OCI-LY7 (cell line): ENCODE measurements at places on chromosomes 3 and 15.

DNA sequence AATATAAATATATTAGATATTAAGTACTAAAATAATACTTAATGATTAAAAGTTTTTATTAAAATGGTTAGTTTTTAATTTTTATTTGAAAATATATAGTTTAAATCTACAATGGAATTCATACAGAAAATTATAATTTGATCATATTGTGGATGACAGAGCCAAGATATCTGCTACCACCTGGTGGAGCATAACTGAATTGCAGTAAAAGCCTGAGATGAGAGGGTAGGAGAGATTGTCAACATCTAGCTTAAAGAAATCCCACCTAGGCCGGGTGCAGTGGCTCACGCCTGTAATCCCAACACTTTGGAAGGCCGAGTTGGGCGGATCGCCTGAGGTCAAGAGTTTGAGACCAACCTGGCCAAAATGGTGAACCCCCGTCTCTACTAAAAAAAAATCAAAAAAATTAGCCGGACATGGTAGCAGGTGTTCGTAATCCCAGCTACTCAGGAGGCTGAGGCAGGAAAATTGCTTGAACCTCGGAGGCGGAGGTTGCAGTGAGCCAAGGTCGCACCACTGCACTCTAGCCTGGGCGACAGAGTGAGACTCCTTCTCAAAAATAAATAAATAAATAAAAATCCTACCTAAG lies 25.1 kb upstream of the CSTA start:
- DNase-seq: peak; percentile 51

GRCh38 chr15:65460741-65461347 lies 38.1 kb upstream of the IGDCC4 start:
- no peak for DNase-seq

DNA sequence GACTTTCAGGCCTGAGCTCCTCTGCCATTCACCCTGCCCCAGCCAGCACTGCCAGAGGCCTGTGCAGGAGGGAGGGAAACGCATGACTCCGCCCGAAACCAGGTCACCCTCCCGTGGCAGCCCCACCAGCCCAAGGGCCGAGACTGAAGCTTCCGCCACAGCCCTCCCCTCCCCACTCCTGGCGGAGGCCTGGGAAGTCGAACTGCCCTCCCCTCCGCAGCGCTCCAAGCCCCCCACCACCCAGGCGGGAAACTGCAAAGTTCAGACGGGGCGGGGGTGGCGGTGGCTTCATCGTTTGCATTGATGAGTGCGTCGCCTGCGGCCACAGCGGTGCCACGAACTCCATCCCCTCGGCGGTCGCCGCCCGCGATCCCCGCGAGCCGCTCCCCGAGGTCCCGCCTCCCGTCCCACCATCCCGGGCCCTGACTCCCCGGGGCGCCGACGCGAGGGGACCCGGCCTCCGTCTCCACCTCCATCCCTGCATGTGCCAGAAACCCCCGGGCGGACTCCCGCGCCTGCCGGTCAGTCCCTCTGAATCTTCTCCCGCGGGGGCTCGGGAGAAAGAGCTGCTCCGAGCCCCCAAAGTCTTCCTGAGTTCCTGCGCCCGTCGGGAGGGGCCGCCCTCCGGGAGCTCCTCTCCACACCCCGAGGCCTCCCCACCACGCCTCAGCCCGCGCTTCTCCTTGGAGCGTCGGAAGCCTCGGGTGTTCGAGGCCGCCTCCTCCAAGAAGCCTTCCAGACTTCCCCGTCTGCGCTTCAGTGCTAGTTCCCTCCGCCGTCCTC lies 698 bp downstream of the MELTF start:
- peak; percentile 40 for DNase-seq

- no peak for DNase-seq
Observed at GRCh38 chr3:132432639-132433038, 15.3 kb downstream of the DNAJC13 start.

GRCh38 chr3:19735111-19735510 lies 198.9 kb downstream of the EFHB start:
- no peak for DNase-seq

DNA sequence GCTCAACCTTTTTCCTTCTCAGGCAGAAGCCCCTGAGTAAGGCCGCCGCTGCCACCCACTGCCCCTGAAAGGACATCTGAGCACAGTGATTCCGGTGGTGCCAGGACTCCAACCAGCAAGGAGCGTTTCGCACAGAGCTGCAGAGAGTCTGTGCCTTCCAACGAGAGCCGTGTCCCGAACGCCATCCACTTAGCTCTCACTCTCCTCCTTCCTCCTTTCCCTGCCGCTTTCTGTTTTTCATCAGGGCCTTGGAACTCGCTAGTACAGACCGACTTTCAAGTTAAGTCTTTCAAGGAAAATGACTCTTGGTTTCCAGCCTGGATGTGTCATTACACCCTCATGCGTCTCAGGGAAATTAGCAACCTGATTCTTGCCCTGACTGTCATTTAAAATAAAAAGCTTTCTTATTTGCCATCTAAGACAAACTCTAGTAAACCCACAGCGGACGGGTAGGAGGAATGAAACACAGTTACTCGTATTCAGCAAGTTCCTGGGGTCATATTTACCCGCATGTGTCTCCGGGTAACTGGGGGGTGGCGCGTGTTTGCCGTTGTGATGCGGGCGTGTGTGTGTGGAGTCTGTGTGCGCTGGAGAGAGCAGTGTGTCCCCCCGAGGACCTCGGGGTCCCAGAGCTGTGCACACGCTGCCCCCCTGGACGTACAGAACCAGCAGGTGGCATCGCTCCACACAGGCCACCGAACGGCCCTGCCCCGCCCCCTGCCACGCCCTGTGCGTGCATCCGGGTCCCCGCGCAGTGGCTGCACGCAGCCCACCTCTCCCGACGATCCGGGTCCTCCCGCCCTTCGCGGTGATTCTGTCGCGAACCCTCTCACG lies 30.4 kb upstream of the ALDH1A3 start:
- peak; percentile 82 for DNase-seq

- no peak for DNase-seq
Observed at GRCh38 chr3:63264716-63265115, 13.4 kb upstream of the SYNPR start.

- no peak for DNase-seq
Observed at GRCh38 chr3:11554666-11555065, 89.0 kb downstream of the VGLL4 start.

DNA sequence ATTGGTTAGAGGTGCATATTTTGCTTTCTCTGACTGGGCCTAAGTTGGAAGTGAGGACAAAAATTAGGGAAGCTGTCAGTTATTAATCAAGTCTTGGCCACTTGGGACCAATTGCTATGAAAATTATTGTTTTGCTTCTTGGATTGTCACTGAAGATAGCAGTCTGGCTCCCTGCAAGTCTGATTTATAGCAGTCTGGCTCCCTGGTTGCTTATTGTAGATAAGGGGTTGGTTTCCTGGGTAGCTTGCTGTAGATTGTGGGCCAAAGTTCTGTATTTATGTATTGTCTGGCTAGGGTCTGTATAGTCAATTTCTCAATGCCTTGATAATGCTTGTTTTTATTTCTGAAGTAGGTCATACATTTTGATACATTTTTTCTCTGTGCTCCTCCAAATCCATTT lies 13.3 kb upstream of the DRD3 start:
- DNase-seq: no peak

DNA sequence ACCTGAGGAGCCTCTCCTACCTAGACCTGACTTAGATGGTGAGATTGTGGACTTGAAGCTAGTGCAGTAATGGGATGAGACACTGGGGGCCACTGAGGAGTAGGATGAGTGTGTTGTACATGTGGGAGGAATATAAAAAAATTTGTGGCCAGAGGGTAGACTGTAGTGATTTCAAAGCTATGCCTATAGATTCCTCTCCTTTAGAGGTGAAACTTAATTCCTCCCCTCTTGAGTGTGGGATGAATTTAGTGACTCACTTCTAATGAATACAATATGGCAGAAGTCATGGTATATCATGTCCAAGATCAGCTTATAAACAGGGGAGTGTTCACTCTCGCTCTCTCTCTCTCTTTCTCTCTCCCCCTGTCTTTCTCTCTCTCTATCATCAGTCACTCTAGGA lies 6.7 kb downstream of the ZNF860 start:
- no peak for DNase-seq

- no peak for DNase-seq
Observed at GRCh38 chr3:24042174-24043059, 97.3 kb downstream of the NR1D2 start.

GRCh38 chr15:81003097-81003350 lies 2.3 kb downstream of the TLNRD1 start:
- DNase-seq: no peak

GRCh38 chr15:95923792-95924191 lies 406.7 kb upstream of the NR2F2 start:
- DNase-seq: no peak

DNA sequence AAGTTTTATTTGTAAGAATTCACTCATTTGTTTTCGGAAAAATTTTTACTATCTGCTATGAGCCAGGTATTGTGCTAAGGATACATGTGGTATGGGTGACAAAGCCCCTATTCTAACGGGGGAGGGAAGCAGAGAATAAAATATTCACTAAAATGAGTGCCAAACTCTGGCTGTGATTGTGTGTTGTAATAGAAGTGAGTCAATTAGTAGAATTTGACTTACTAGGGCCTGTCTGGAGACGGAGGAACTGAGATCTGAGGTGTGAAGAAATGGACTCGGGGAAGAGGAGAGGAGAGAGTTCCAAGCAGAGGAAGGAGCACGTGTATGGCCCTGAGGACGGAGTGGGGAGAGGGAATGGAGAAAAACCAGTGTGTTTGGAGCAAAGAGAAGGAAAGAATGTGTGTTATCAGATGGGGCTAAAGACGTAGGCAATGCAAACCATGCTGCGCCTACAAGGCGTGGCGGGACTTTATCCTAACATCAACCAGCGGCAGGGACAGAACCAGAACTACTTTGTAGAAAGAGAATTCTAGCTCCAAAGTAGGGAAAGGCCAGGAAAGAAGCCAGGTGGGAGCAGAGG lies 89.1 kb downstream of the OSBPL10 start:
- no peak for DNase-seq

GRCh38 chr15:55357774-55358173 lies 38.8 kb downstream of the PIGB start:
- DNase-seq: no peak

- DNase-seq: no peak
Observed at GRCh38 chr3:10116928-10117327, 1.5 kb downstream of the BRK1 start.

- DNase-seq: no peak
Observed at GRCh38 chr15:53251996-53252395, 461.9 kb upstream of the ONECUT1 start.

DNA sequence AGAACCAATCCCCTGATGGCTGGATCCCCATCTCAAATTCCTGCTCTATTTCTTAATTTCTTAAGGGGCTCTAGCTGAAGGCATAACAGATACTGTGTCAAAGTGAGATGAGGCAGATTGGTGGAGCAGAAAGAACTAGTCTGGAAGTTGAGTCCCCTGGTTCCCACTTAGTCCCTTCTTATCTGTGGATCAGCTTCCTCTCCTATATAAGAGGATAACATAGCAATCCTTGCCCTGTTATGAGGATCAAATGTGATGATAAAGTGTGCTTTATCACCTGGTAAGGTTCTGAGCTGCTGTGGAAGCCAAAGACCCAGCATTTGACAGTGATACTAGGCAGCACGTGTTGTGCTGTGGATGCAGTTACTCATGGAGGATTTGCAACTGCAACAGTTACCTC lies 8.1 kb upstream of the SIN3A start:
- no peak for DNase-seq

DNA sequence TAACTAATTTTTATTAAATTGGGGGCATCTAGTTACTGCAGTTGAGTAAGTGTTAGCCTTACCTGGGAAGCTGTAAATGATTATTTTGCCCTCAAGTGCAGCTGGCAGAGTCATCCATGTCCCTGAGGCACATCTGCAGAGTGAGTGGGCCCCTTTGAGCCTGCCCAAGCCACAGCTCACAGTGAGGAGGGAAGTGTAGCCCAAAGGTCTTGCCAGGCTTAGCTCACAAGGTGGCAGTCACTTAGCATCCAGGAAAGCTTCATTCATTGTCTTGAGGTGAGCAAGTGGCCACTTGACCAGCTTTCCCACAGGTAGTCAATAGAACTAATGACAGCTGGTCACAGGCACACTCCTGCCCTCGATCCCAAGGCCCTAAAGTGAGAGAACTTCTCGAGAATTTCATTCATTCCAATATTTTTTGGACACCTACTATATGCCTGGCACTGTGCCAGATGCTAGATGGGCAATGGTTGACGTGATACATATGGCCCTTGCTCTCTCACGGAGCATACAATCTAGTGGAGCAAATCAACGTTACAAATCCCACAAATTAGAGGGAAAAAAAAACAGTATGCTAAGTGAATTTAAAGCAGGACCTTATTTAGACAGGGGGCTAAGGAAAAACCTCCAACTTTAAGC lies 163.3 kb upstream of the IL12A start:
- DNase-seq: no peak

DNA sequence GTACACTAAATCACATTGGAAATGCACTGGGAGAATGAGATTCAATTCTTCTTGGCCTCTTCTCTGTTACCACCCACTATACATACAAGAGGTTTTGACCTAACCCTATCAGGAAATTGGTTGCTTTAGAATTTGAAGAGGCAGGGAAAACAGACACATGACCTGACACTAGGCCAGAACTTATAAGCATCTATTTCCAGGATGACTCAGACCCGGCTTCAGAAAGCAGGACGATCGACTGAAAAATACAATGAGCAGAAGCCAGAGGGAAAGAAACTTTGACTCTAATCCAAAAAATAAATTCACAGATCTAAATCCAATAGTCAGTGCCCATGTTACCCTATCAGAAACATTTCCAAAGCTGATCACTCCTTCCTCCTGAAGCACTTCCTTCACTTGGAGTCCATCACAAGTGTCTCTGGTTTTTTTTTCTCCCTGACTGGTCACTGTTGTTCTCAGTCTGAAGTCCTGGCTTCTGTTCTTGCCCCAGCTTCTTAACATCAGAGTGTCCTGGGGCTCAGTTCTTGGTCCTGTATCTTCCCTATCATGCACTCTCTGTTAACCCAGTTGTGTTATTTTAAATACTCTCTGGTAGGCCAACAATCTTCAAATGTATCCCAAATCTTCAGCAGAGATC lies 133.6 kb downstream of the P2RY1 start:
- DNase-seq: no peak

DNA sequence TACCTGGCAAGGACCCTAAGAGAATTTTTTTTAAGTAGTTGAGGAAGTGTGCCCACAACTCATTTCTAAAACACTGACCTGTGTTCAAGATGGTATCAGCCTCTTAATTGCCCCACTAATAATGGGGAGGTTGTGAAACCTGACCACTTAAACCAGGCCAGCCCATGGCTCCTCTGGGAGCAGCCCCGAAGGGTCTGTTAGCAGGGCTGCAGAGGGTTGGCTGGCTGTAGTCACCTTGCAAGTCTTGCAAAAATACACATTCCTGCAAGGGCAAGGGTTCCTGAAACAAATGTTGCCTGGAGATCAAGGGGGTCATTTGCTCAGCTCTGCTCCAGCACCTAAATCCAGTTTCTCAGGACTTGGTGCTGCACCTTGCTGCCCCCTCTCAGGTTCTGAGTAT lies 3.2 kb downstream of the IL17RD start:
- no peak for DNase-seq
